GM12864 (cell line): ENCODE measurements at places on chromosomes 1 and 21.

- DNase-seq: no peak
Measured at GRCh38 chr1:110176299-110176956, 26.1 kb downstream of the SLC6A17 start.

DNA sequence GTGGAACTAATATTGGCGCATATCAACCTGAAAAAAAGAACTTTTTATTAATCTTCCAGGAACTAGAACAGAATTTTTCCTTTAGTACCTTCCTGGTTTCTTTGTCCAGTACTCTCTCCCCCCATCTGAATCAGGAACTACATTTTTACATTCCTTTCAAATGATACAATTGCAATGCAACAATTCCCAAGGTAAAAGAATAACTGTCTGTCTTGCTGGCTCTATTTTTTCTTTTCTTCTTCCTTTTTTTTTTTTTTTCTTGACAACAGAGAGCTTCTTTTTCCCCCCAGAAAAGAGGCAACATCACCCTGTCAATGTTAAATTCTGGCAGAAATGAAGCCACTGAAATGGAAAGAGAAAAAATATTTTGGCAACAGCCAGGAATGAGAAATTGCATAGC lies 4.5 kb upstream of the CD101 start:
- DNase-seq: no peak

GRCh38 chr1:202143011-202143767 lies 1.3 kb downstream of the ARL8A start:
- DNase-seq: no peak

DNA sequence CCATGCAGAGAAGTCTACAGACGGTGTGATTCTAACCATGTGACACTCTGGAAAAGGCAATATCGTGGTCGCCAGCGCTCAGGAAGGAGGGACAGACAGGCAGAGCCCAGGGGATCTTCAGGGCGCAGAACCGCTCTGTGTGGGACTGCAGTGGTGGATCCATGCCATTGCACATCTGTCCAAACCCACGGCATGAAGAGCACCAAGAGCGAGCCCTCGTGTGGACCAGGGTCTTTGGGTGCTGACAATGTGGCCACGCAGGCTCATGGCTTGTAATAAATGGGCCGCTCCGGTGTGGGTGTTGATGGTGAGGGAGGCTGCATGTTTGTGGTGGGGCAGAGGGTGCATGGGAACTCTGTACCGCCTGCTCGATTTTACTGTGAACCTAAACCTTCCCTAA lies 25.3 kb upstream of the POFUT2 start:
- DNase-seq: no peak

DNA sequence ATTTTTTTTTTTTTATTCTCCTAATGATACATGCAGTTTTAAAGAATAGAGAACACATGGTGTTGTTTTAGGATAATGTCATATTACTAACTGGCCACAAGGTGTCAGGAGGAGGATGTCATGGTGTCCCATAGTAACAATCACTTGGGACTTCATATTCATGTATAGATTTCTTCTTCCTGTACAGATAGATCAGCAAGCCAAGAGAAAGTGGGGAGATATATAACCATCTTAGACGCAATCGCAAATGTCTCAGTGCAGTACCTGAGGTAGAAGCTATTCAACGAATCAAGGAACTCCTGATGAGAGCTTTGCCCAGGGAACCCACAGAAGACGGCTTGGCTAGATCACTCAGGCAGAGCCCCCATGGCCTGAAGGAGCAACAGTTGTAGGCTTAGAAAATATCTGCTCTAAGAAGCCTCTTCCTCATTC lies 12.3 kb downstream of the OR2T11 start:
- DNase-seq: peak; percentile 49

- DNase-seq: no peak
Measured at GRCh38 chr1:223803211-223803610, 42.5 kb downstream of the TP53BP2 start.

DNA sequence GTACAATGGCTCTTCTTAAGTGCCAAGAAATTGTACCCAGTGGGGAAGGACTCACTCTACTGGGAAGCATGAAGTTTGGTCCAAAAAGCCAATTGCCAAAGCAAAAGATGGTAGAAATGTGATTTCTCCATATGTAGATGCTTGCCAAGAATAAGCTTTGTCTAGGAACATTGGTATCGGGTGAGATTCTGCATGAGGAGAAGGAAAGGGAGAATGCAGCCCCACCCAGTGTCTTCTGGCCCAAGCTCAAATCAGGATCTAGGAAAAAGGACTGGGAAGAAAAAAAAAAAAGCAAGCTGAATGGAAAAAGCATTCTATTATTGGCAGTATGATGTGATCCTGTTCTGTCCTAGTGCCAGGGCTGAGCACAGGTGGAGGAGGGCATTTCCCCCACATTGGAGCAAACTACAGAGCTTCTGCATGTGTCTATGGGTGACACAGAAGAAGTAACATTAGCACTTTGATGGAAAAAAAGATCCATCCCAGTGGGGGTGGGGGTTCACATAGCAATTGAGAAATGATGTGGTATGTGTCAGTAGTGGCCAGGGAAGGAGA lies 226.6 kb downstream of the KCNH1 start:
- no peak for DNase-seq

- DNase-seq: no peak
Measured at GRCh38 chr1:9018333-9018732, 7.9 kb downstream of the SLC2A7 start.
